ENCODE measurements at places on chromosomes 6 and 20.

- DNase-seq = no peak
Observed at GRCh38 chr6:28901831-28902230, 22.0 kb downstream of the TRIM27 start.

GRCh38 chr6:6840831-6841291, 252.3 kb downstream of the LY86 start:
- DNase-seq = no peak

- DNase-seq = no peak
Observed at GRCh38 chr6:168828800-168829199, 387.8 kb downstream of the SMOC2 start.

GRCh38 chr6:40719671-40720374, 132.7 kb upstream of the LRFN2 start:
- DNase-seq = no peak

DNA sequence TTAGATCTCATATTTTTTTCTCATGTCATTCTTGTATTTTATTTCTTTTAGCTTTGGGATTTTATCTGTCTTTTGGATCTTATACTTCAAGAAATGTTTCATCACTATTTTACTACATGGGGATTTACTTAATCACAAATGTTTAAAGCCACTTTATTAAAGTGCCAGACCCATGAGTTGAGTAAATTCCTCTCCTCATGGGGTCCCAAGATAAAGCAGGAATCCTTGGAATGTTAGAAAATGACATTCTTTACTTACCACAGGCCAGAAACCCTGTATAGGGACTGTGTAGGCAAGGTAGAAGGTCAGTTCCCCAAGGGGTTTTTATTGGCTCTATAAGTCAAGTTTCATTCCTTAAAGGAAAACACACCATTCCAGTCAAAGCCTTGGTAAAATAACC, 28.4 kb upstream of the OR2J2 start:
- DNase-seq = no peak

DNA sequence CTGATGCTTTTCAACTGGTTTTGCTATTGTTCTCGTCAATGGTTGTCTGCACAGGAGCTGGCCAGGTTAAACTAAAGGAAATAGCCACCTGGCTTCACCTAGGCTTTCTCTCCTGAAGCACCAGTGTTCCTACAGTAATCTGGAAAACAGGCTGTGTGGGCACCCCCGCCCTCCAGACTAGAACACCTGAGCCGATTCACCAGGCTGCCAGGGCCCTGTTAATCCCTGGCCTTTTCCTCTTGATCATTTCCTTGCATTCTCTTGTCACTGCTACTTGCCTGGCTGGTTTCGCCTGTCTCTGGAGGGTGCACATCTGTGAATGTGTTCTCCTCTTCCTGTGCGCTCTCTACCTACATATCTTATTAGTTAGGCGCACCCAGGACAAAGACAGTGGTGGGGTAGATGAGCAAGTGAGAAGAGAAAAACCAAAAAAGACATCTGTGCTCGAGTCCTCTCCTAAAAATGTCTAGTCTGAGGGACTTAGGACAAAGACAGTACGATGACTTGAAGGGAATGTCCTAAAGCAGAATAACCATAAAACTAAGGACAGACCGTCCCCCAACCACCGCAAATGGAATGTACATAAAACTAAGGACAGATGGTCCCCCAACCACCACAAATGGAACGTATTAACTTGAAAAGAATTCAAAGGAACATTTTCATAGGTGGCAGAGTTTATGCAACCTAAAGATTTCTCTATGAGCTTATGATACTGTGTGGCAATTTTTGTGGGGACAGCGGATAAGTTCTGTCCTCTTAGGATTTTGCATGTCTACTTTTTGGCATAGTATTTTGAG, 45.9 kb upstream of the EMILIN3 start:
- DNase-seq = no peak

DNA sequence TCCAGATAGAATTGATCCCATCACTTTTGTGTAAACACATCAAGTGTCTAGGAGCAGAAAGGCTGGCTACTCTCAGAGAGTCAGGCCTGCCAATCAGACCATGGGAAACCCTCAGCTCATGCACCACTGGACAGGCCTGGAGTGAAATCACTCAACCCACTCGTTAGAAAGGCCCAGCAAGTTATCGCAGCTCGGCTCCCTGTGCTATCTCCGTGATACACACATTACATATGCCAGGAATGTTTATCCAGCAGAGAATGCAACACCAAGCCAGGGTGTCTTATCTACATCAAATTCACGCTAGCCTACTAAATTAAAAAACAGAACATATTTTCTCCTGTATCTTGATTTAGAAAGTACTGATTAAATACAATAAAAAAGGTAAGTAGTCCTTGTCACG, 232.4 kb upstream of the FOXQ1 start:
- no peak for DNase-seq
